GDM1 (cell line): ENCODE measurements at places on chromosomes 7 and 10.

DNA sequence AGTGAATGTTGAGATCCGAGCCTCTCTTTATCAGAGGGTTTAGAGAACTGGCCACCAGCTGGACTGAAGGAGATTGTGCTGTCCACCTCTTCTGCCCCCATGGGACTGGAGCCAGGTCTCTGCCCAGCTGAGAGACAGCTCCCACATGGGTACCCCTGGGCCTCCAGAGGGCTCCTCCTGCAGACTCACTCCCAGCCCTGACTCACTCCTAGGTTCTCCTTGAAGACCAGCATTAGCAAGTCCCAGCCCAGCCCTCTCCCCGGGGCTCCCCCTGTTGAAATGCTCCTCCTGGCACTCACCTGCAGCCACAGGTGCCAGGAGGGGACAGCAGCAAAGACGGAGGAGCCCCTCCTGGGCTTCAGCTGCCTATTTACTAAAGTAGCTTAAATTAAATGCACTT is 126.9 kb downstream of the CXCL12 start:
- DNase-seq, result no peak

GRCh38 chr7:65265933-65266519 is 107.6 kb upstream of the ZNF92 start:
- DNase-seq, result no peak

DNA sequence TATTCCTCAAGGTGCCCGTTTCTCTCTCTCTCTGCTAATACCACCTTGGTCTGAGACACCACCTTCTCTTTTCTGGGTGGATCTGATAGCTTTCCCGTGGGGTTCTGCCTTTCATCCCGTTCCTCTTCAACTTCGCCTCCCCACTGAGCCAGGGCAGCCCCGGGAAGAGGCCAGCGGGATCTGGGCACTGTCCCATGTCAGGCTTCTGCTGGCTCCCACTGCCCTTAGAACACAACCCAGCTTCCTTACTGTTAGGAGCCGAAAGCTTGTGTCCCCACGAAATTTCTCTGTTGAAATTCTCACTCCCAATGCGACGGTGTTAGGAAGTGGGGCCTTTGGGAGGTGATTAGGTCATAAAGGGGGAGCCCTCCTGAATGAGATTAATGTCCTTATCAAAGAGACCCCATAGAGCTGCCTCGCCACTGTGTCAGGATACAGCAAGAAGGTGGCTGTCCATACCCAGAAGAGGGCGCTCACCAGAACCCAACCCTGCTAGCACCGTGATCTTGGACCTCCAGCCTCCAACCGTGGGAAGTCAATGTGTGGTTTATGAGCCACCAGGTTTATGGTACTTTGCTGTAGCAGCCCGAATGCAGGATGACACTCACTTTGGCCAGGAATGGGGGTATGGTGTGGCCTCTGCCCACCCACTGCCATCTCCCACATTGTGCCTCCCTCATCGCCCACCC is 79.2 kb downstream of the CAMK1D start:
- no peak for DNase-seq

DNA sequence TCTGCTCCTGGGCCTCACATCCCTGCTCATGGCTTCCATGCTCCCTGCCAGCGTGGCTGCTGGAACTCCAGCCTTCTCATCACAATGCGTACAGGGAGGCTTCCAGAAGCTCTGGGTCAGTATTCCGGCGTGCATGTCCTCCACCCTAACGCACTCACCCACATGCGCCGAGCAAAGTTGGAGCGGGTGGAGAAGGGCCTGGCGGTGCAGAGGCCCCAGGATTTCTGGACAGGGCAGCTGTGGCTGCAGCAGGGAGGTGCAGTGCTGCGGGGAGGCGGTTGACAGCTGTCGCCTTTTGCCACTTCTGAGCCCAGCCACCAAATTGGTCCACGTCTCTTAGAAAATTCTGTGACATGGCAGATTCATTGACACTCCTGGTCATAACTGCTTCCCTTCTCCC is 33.6 kb upstream of the FAM20C start:
- DNase-seq, result no peak

- DNase-seq, result no peak
These were observed 99.9 kb downstream of the GPR26 start for GRCh38 chr10:123766012-123766411.

DNA sequence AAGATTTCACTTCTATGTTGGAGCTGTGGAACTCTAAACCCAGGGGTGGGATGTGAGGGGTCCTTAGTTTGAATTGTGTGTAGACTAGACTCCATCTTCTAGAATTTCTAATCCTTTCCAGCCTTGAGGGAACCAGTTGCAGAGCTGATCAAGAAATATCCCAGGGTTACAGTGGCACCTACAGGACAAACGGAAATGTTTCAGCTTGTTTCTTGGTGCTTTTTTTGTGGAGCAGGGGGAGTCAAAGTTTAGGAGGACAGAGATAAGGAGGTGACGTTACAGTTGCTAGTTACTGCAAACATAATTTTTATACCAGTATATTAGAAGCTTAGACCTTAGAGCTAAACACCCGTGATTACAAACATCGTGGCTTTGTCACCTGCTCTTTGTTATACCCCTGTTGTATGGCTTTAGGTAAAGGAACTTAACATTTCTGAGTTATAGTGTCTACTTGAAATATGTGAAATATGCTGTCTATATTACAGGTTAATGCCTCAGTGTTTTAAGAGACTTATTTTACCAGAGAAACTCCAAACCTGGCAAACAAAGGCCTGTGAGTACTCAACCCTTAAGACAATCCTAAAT is 84.5 kb upstream of the DYNC1I1 start:
- no peak for DNase-seq

GRCh38 chr7:3712841-3713240 is 411.8 kb downstream of the SDK1 start:
- no peak for DNase-seq

- DNase-seq, result no peak
These were observed 110.2 kb downstream of the ELAPOR2 start for GRCh38 chr7:86949052-86949778.

DNA sequence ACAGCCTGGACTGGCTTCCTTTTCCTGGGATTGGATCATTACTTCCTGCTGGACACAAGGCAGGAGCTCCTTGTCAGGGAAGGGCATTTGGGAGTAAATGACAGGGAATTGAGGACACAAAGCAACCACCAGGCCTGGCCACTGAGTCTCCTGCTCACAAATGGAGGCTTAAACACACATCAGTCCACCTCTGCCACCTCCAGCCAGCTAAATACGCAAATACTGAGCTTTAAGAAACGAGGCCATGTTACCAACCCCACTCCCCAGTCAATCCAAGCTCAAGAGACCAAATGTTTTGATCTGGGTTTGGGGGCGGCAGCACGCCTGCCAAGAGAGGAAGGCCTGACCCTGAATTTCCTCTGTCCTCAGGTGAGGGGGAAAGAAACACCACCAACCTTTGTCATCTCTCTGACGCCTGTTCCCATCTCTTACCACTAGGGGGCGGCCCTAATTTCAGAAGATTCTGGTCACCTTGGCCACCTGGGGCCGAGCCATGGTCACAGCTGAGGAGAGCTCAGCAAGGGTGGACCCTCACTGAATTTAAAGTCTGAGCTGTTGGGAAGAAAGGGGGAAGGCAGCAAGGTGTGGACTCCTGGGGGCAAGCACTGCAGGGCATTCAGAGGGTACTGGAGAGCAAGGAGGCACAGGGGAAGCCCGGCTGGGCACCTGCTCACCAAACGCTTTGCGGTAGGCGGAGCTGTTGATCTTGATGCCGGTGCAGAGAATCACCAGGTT is 16.5 kb downstream of the AIFM2 start:
- no peak for DNase-seq

DNA sequence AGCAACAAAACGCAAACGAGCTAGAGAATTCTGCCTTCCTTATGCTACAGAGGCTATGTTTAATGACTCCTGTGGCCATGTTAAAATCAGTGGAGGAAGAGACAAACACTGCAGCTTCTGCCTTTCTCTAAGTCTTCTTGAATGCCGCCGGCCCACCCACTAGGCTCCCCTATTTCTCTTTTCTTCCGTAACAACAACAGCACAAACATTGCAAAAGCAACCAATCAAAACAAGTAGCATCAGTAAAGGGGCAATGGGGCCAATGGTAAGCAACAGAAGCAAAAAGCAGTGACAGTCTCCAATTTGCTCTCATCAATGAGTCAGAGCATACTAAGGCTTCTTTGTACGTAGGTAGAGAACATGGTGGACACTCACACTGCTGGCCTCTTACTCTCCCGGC is 26.8 kb downstream of the DNAJC1 start:
- no peak for DNase-seq

GRCh38 chr10:14736600-14737081 is 38.1 kb downstream of the FAM107B start:
- no peak for DNase-seq

- no peak for DNase-seq
These were observed 178.7 kb downstream of the DNAJB6 start for GRCh38 chr7:157515342-157516041.
